Stimulated activated CD8-positive, alpha-beta memory T cell treated with anti-CD3 and anti-CD28 coated beads, Interleukin-4, amount 100 ng/mL, for 24 hours (primary cell): ENCODE measurements at places on chromosomes 1 and 21.

DNA sequence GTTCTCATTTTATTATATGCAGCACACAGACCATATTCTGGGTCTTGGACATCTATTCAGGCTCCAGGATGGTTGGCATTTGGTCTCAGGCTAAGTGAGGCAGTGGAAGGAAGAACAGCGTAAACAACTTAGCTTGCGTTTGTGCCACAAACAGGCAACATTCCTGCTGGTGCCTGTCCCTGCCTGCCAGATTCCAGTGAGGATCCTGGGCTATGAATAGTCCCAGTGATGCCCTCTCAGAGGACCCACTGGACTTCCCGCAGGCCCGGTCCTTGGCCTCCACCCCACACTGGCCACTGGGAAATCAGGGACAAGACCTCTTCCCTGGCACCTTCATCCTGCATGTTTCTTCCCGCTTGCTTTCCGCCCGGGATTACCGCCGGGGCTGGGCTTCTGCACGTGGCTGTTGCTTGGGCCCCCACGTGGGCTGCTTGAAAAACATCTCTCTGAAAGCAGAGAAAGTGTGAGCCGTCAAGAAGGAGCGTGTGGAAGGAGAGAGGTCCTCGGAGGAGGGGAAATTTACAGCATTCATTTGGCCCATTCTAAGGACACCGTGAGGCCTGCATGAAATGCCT lies 145.1 kb upstream of the WNT4 start:
- DNase-seq, result no peak

DNA sequence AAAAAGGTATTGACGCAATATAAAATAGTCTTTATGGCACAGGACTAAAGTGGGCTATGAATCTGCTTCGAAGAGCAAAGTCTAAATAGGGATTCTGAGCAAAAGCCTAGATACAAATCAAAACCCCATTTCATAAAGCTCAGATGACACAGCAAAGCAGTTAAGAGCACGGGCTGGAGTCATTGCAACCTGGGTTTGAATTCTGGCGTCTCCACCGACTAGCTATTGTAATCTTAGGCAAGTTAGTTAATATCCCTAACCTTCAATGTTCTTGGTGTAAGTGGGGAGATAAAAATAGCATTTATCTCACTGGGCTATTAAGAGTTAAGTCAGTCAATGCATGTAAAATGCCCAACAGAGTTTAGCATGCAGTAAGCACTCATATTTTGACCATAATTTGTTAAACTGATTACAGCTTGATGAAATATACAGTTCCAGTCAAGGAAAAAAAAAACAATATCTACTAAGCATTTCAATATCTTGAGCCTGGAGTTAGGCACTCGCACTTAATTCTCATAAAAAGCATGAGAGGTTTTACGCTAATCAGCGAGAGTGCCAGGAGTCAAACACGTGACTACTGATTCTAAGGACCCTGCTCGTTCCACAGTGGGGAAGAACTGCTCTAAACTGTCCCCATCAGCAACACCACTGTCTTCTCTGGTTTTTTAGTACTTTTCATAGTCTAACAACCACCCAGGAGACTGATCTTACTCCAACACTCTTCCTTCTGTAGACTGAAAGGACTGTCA lies 75.5 kb downstream of the JAK1 start:
- no peak for DNase-seq

- DNase-seq, result no peak
Observed at GRCh38 chr1:169326956-169327268, 40.7 kb downstream of the NME7 start.

DNA sequence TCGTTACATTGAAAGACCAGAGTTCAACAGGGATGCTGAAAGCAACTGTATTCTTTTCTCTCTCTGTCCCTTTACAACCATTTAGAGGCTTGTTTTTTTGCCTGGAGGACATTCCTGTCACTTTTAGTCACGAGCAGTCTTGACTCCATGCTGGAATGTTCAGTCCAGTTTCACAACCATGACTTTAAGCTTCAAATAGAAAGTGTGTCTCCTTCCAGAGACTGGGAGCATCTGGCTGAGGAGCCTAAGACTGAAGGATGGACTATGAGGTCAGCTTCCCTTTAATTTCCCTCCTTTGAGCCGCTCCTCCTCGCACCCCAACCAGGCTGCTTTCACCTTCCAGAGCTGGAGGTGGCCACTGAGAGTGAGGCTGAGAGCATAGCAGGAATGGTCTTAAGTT lies 10.5 kb upstream of the RYR2 start:
- DNase-seq, result no peak

GRCh38 chr1:19049798-19050197 lies 93.3 kb upstream of the IFFO2 start:
- no peak for DNase-seq

GRCh38 chr21:46634966-46635323 lies 529 bp upstream of the PRMT2 start:
- DNase-seq, result peak; percentile 19

DNA sequence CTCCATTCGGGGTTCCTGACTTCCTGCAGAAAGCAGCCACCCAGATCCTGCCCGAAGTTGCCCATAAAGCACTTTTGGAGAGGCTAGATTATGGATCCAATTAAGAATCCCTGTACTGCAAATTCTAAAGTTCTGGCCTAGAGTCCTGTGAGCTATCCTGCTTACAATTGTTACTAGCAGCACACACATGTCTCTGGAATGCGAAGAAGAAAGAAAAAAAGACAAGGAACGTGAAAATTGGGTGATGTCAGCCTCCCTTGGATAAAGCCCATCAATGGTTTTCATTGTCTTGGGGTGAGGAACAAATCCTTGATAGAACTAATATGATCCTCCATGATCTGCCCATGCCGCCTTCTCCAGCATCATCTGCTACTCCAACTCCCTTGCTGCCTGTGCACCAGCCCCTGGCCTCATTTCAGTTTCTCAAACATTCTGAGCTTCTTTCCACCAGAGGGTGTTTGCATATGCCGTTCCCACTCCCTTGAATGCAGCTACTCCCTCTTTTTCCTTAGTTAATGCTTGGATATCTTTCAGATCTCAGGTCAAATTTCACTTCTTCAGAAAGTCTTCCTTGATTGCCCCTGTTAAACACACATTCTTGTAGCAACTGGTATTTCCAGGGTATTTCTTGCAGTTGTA lies 94.0 kb downstream of the ST6GALNAC5 start:
- no peak for DNase-seq

DNA sequence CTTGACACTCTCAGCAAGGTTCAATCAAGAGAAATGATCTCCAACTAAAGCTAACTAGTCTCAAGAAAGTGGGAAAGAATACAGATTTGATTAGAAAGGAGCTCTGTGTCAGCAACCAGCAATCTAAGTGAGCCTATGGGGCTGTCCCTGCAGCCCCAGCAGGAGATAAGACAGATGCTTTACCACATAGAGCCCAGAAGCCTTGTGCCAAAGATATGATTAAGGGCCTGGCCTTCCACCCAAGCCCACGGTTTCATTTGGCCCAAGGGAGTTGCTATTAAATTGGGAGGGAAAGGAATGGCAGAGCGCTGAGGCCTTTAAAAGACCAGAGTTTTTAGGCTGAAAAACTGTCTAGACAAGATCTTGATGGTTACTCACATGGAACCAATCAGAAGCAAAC lies 74.8 kb downstream of the HLCS start:
- DNase-seq, result no peak

- DNase-seq, result no peak
Observed at GRCh38 chr1:176854758-176855745, 309.5 kb downstream of the ASTN1 start.

DNA sequence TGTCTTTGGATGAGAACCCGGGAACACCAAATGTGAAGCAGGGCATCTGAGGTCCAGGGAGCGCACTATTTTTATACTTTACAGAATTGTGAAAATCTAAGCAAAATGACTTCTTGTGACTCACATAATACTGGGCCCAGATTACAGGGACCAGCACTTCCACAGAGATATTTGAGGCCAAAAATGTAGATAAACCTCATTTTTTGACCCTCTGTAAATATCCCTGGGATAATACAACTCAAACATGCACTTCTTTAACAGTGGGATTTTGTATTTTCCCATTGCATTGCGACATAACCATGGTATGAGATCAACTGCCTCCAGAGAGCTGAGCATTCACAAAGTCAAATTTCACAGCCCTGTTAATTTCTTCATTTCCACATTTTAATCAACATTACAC lies 289.4 kb upstream of the ADGRL4 start:
- no peak for DNase-seq

DNA sequence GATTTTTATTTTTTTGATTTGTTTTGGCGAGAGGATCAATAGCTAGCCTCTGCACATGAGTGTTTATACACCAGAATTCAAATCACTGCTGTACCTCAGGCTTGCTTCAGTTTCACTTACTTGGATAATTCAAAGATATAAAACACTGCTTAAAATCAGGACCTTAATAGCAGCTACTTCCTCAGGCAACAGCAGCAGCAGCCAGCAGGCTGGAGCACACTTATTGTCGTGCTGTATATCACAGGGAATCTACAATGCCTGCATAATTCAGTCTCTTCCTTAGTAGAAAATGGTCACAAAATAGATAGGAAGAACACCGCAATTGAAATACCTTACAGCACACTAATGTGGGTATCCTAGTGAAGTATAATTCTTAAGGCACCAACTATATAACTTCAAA lies 497.3 kb downstream of the NEGR1 start:
- no peak for DNase-seq

GRCh38 chr1:103160281-103160680 lies 52.0 kb upstream of the COL11A1 start:
- DNase-seq, result no peak

DNA sequence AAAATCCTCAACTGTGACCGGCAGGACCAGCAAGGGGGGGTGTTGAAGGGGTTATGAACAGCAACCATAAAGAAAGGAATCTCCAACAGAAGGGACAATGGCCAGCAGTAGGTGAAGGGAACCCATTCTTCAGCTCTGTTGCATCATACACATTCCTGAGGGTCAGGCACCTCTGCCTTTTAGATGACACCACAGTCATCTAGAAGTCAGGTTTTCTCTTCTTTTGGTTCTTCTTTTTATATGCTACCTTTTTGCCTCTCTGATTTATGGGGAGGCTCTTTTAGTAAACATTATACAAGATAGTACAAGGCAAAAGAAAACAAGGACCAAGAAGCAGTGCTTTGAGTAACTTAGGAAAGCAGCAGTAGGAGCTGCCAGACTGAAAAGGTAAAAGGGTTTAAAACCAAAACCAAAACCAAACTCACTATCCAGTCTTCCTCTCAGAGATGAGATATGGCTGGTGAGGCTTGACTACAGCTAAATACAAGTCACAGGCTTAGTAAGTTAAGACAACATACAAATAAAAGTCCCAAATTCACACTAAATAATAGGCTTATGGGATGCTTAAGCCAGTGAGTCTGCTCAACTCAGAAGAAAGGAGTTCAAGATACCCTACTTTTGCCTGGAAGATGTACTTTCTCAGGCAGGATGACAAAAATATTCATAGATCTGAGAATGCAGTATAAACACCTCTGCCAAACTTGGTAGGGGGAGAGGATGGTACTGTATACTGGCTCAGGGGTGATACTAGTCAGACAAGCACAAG lies 4.1 kb downstream of the TEX38 start:
- no peak for DNase-seq

DNA sequence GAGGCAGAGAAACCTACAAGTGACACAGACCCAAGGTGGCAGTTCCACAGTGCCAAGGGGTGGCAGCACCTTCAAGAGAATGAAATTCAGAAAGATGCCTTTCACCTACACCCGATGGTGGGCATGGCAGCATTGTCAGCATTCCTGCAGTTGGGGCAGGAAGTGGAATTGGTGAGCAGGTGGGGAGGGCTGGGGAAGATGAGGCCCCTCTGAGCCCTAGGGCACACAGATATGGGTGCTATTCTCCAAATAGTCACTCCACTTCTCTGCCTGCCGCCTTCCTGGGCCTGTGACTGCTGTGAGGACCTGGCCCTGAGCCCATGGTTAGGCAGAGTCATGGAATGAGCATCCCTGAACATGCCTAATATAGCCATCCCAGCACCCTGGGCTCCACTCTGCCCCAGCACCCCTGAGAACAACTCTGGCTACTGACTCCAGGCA lies 8.3 kb downstream of the SHISA4 start:
- DNase-seq, result no peak

- no peak for DNase-seq
Observed at GRCh38 chr1:99177465-99177864, 86.8 kb upstream of the PLPPR4 start.

GRCh38 chr21:42540396-42540795 lies 26.7 kb downstream of the SLC37A1 start:
- DNase-seq, result no peak

- DNase-seq, result no peak
Observed at GRCh38 chr1:32741413-32742198, 39.0 kb upstream of the SYNC start.

GRCh38 chr1:9670085-9670484 lies 18.6 kb downstream of the PIK3CD start:
- no peak for DNase-seq

GRCh38 chr1:54950369-54951163 lies 29.9 kb upstream of the TMEM61 start:
- DNase-seq, result peak; percentile 19

- DNase-seq, result no peak
Observed at GRCh38 chr1:229349463-229350385, 6.9 kb upstream of the CCSAP start.

- no peak for DNase-seq
Observed at GRCh38 chr1:87505391-87505983, 176.8 kb downstream of the LMO4 start.

DNA sequence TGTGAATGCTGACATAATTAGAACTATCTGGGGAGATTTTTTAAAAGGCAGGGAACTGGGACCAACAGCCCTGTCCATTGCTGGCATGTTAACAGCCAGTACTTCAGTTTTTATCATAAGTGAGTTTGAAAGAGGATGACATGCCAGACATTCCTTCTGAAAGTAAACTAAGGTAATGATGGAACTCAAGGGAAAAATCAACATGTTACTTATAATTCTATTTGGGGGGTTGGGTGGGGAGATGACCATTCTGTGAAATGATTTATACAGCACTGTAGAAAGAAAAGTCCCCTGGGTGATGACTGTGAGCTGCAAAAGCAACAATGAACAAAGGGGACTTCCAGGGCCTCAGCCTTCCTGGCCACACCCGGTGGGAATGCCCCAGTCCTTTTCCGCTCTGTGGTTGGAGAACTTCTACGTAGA lies 5.4 kb upstream of the LAMC2 start:
- DNase-seq, result no peak

- no peak for DNase-seq
Observed at GRCh38 chr1:112762541-112763500, 47.7 kb upstream of the PPM1J start.

DNA sequence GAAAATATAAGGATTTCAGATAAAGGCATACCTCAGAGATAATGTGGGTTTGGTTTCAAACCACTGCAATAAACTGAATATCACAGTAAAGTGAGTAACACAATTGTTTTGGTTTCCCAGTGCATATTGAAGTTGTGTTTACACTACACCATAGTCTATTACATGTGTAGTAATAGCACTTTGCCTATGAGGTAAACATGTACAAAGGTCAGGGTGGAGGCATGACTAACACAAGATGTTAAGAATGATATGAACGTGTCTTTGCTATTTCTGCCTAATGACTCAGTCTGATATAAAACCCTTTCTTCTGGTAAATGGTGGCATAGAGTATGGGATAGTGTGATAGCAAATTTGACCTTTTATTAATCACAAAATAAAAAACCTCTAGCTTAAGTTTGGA lies 621.5 kb upstream of the ADGRL2 start:
- DNase-seq, result no peak

GRCh38 chr1:233627823-233628222 lies 13.9 kb downstream of the KCNK1 start:
- no peak for DNase-seq

- DNase-seq, result no peak
Observed at GRCh38 chr1:208577381-208577905, 333.3 kb upstream of the PLXNA2 start.
